C1 segment of cervical spinal cord (tissue), 14 donors: ENCODE measurements at places on chromosomes 6 and 20.

DNA sequence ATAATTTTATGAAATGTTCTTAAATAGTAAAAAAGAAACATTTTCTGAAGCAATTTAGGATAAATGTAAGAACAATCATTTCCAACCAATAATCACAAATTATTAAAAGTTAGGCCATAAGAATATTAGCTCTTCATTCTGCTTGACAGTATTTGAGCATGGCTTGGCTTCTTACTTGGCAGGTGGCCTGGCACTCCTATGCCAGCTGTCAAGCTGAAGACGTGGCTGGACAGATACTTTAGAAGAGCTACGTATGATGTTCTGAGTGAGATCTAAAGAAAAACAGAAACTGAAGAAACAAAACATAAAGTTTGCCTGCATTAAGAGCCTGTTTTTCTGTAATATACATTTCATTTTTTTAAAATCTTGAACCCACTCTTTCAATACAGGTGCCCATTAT is 438.9 kb downstream of the GRIK2 start:
- DNase-seq = no peak

GRCh38 chr6:123777563-123777962 is 26.1 kb upstream of the NKAIN2 start:
- DNase-seq = no peak

- no peak for DNase-seq
These were observed 26.8 kb downstream of the ERGIC3 start for GRCh38 chr20:35568645-35569044.

- no peak for DNase-seq
These were observed 12.0 kb upstream of the GRM4 start for GRCh38 chr6:34157851-34158250.
